NCI-H1105 treated with DMSO at 0.1 percent for 48 hours (cell line): ENCODE measurements at places on chromosomes 12 and 14.

DNA sequence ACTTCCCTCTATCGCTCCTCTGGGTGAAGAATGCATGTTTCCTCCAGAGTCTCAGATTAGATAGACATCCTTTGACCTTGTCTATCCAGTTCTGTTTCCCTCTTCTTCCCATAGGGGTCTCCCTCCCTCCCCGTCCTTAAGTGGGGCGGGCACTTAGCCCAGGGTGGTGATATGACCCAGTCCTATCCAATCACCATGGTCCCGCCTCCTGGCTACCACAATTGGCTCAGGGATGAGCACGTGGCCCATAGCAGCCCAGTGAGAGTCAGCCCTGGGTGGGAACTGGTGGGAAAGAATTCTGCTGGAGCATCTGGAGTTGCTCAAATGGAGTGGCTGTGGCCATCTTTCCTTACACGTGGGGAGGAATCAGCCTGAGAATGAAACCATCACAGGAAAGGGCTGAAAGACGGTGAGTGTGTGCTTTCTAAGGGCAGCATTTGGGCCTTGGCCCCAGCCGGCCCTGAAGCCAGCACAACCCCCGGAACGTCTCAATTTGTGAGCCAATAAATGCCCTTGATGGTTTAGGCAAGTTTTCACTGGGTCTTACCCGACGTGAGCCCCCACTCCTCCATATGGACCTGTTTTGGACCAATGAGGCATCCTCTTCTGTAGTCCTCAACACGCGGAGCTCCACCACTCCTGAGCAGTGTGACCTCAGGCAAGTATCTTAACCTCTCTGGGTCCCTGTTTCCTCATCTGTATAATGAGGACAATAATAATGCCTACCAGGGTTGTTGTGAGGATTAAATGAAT is 14.4 kb upstream of the MLXIP start:
- DNase-seq = peak; percentile 71

GRCh38 chr14:77580964-77581505 is 35.4 kb downstream of the SPTLC2 start:
- peak; percentile 93 for DNase-seq

- DNase-seq = no peak
These were observed 100.2 kb downstream of the CDK17 start for GRCh38 chr12:96300064-96300463.

GRCh38 chr12:52600475-52600874 is 788 bp downstream of the KRT72 start:
- DNase-seq = no peak

- DNase-seq = peak; percentile 5
These were observed 358.7 kb upstream of the TMPO start for GRCh38 chr12:98156697-98157096.

DNA sequence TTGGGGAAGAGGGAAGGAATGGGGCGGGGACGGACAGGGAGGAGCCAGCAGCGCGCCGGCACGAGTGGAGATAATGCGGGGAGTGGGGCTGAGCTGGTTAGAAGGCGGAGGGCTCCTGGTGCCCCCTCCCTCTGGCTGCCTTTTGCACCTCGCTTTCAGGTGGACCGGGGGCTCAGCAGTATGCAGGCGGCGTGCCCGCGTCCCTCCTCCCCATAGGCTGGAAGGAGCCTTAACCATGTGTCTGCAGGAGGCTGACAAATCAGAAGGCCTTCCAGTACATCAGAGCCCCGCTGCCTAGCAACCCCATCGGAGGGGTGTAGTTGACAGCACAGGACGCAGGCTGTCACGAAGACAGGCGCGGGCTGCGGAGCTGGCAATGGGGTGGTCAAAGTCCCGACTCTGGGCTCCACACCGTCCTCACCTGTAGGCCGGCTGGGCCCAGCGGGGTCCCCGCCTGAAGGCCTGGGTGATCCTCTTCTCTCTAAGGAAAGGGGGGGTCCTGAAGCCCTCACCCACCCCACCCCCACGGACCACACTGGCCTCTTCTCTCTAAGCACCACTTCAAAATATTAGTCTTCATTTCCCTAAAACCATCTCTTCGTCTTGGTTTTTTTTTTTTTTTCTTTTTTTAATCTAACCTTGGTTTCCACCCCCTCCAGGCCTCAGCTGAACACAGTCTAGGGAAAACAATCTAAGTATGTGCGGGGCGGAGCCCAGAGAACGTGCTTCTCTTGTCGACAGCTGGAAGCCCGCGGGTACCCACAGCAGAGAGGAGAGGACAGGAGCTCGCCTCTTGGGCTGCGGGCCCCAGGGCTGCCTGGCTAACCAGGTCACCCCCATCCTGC is 44.5 kb downstream of the KDM2B start:
- DNase-seq = peak; percentile 90

- peak; percentile 17 for DNase-seq
These were observed 934 bp upstream of the ZC2HC1C start for GRCh38 chr14:75068294-75069120.

- no peak for DNase-seq
These were observed 50.9 kb downstream of the ZFP36L1 start for GRCh38 chr14:68741839-68742470.

- peak; percentile 55 for DNase-seq
These were observed 66.4 kb upstream of the FLRT2 start for GRCh38 chr14:85463512-85463911.

GRCh38 chr14:69260190-69260860 is 367 bp downstream of the GALNT16 start:
- DNase-seq = peak; percentile 26

- DNase-seq = no peak
These were observed 351.3 kb downstream of the BCAT1 start for GRCh38 chr12:24597580-24597979.

GRCh38 chr12:66956300-66956699 is 277.4 kb upstream of the GRIP1 start:
- DNase-seq = no peak

GRCh38 chr14:38496092-38496491 is 240.2 kb upstream of the CLEC14A start:
- DNase-seq = peak; percentile 34

DNA sequence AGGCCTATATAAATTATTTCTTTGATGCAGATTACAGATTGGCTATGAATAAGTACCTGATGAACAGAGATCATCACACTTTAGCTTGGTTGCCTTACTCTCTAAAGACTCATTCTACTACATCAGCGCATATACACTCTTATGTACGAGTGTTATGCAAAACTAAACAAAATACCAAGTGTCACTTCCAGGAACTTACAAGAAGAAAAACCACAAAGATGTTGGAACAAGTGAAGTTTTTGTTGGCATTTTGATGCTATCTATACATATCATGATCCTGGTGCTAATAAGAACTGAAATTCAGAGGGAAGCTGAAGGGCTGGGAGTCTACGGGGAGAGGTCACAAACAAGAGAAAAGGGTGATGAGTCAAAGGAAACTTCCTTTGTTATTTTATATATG is 47.9 kb upstream of the CERS5 start:
- no peak for DNase-seq
